ENCODE measurements at places on chromosomes 2 and 18. TPM values are rescaled to one million over a fixed set of nuclear protein-coding genes. Genes with fewer than 3 reads are reported as not detected.

- H3K4me3 ChIP-seq: no peak overlapping the region
- no peak for DNase-seq
Measured at GRCh38 chr18:13412901-13413300, 194.3 kb downstream of the LDLRAD4 start.

GRCh38 chr2:127165539-127165935 is 54.6 kb downstream of the CYP27C1 start:
- H3K36me3 ChIP-seq: no peaks in the 10 kb centered on the region
- no peak overlapping the region for H3K27ac ChIP-seq
- no peak for DNase-seq
- H3K4me1 ChIP-seq: no peaks in the 10 kb centered on the region
- no peaks in the 10 kb centered on the region for H3K27me3 ChIP-seq

- no peak for DNase-seq
- no peak overlapping the region for H3K27ac ChIP-seq
- no peaks in the 10 kb centered on the region for H3K27me3 ChIP-seq
- no peak overlapping the region for H3K4me3 ChIP-seq
- no peaks in the 10 kb centered on the region for H3K4me1 ChIP-seq
- H3K36me3 ChIP-seq: no peaks in the 10 kb centered on the region
Measured at GRCh38 chr18:10399465-10399864, 55.0 kb upstream of the APCDD1 start.

GRCh38 chr18:79945118-79946042 is 6.1 kb downstream of the SLC66A2 start:
- DNase-seq: peak; percentile 28
- H3K36me3 ChIP-seq: no peaks in the 10 kb centered on the region
- no peak overlapping the region for H3K4me3 ChIP-seq
- H3K4me1 ChIP-seq: no peaks in the 10 kb centered on the region

GRCh38 chr2:74919827-74920226 is 38.6 kb upstream of the POLE4 start:
- no peaks in the 10 kb centered on the region for H3K4me1 ChIP-seq
- no peak overlapping the region for H3K27ac ChIP-seq
- DNase-seq: peak; percentile 88

DNA sequence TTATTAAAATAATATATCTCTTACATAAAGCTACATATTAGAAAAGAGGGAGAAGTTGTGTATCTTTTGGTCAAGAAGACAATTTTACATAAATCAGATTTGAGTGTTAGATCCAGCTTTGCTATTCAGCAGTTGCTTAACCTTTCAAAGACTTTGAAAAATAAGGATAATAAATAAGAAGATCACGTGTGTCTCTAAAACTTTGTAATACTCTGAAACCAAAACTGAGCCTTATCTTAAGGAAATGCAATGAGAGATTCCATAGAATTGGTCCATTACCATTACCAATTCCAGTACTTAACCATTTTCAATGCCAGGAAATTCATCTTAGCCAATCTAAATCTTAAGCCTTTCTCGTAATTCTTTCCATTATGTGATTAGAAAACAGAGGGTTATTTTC is 89.2 kb upstream of the COL5A2 start:
- no peak for DNase-seq
- H3K4me1 ChIP-seq: no peaks in the 10 kb centered on the region
- no peaks in the 10 kb centered on the region for H3K36me3 ChIP-seq
- H3K4me3 ChIP-seq: no peak overlapping the region
- no peaks in the 10 kb centered on the region for H3K27me3 ChIP-seq
- H3K27ac ChIP-seq: no peak overlapping the region

GRCh38 chr2:150907466-150907865 is 354.2 kb downstream of the RBM43 start:
- H3K36me3 ChIP-seq: no peaks in the 10 kb centered on the region
- H3K4me1 ChIP-seq: no peaks in the 10 kb centered on the region

DNA sequence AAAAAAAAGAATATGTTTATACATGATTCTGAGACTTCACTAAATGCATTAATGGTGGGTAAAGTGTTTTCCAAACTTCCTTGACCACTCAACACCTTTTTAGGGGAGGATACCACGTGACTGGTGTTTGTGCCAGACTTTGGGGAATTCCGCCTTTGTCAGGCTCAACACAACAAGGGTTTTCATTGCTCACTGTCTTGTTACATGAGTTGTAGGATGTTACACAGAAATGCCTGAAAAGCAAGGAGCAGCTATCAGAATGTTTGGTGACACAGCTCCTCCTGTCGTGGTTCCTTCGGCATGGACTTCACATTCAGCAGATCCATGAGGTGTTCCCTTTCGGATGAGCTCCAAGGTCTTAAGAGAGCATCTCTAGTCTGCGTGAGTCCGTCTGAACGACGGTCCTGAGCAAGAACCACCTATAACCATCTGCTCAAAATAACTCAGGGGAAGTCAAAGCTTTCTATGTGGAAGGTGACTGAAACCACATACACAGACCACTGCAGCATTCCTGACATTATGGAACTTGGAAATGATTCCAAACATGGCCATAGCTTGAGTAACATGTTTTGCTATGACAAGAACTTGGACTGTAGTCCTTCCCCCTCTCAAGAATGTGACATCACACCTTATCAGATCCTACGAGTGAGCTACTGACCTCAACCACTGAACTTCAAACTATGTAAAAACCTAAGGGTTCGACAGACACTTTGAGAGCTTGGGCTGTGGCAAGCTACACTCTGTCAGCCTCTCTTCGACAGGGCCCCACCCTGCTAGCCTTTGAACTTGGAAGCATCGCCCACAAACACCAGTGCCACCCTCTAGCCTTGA is 57.5 kb downstream of the MCFD2 start:
- no peaks in the 10 kb centered on the region for H3K4me1 ChIP-seq
- no peaks in the 10 kb centered on the region for H3K27me3 ChIP-seq
- peak overlapping the region; percentile 20 for H3K27ac ChIP-seq
- DNase-seq: no peak
- H3K4me3 ChIP-seq: no peak overlapping the region

- H3K4me3 ChIP-seq: no peak overlapping the region
- H3K4me1 ChIP-seq: peaks cover 4% of the 10 kb centered on the region
- no peaks in the 10 kb centered on the region for H3K36me3 ChIP-seq
- DNase-seq: no peak
Measured at GRCh38 chr2:24360963-24361330, 611 bp upstream of the ITSN2 start.

DNA sequence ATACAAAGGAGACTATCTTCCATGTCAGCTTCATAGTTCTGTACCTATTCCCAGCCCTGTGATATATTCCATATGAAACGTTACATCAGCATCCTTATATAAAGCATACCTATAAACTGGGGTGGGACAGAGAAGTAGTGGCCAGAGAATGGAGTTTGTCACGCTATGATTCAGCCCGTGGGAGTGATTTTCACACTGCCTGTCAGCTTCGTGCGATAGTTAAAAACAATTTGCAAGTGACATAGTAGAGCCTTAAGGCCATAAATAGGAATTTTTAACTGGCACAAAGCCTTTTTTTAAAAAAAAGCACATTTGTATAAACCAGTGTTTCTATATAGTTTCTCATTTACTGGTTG is 30.2 kb downstream of the PKP4 start:
- no peaks in the 10 kb centered on the region for H3K27me3 ChIP-seq
- peaks cover 2% of the 10 kb centered on the region for H3K4me1 ChIP-seq
- H3K27ac ChIP-seq: no peak overlapping the region

GRCh38 chr2:47357483-47357882 is 45.5 kb upstream of the MSH2 start:
- no peaks in the 10 kb centered on the region for H3K36me3 ChIP-seq
- no peak for DNase-seq
- no peak overlapping the region for H3K27ac ChIP-seq
- H3K4me3 ChIP-seq: no peak overlapping the region
- peaks cover 2% of the 10 kb centered on the region for H3K4me1 ChIP-seq
- H3K27me3 ChIP-seq: no peaks in the 10 kb centered on the region

DNA sequence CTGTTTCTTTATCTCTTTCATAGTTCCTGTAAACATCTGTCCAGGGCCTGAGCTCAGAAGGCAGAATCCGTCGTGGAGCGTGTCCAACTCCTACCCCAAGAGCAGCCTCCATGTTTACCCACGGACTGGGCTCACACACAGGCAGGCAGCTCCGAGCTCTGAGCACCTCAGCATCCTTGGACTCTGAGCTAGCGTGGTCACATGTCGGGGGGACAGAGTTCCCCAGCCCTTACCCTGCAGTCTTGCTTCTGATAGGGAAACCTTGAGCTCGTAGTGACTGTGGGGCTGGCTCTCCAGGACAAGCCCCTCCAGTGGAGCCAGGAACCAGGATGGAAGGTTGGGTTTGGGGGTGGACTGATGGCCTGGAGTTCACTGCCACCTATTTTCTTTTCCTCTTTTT is 15.1 kb upstream of the ST3GAL5 start:
- H3K4me3 ChIP-seq: no peak overlapping the region
- no peak for DNase-seq
- no peaks in the 10 kb centered on the region for H3K4me1 ChIP-seq
- no peak overlapping the region for H3K27ac ChIP-seq
- no peaks in the 10 kb centered on the region for H3K27me3 ChIP-seq

GRCh38 chr18:49639643-49640391 is 78.0 kb downstream of the LIPG start:
- H3K36me3 ChIP-seq: no peaks in the 10 kb centered on the region
- no peak overlapping the region for H3K4me3 ChIP-seq
- H3K27ac ChIP-seq: no peak overlapping the region
- H3K4me1 ChIP-seq: no peaks in the 10 kb centered on the region
- DNase-seq: no peak

DNA sequence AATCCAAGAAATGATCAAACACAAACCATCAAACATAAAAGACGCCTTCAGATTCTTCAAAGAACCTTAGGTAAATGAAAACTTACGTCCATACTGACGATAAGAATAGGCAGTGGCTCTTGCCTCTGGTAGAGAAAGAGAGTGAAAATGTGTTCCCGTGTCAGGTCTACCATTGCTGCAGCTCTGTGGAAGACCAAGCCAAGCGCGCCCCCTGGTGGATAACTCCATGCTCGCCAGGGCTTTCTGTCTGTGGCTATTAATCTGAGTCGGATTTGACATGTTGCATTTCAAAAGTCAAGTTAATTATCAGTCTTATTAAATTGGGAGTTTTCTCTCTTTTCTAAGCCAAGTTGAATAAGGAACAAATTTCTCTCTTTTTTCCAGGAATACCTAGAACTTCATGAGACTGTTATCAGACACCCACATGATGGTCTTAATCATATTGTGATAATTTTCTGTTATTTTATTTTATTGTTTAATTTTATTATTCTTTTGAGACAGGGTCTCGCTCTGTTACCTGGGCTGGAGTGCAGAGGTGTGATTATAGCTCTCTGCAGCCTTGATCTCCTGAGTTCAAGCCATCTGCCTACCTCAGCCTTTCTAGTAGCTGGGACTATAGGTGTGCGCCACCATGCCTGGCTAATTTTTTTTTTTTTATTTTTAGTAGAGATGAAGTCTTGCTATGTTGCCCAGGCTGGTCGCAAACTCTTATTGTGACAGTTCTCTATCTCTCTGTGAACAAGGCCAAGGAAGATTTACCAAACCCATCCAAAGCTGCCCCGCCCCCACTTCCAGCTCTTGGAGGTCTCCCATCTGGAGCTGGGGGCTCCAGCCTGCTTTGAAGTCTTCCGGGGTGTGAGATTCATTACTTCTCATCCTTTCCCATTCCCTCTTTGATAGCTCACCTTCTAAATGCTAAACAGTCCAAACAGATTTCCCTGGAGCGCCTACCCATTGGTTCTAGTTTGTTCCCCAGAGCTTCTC is 15.8 kb upstream of the ZAP70 start:
- no peak overlapping the region for H3K4me3 ChIP-seq
- no peaks in the 10 kb centered on the region for H3K36me3 ChIP-seq
- no peaks in the 10 kb centered on the region for H3K27me3 ChIP-seq
- peak; percentile 97 for DNase-seq

DNA sequence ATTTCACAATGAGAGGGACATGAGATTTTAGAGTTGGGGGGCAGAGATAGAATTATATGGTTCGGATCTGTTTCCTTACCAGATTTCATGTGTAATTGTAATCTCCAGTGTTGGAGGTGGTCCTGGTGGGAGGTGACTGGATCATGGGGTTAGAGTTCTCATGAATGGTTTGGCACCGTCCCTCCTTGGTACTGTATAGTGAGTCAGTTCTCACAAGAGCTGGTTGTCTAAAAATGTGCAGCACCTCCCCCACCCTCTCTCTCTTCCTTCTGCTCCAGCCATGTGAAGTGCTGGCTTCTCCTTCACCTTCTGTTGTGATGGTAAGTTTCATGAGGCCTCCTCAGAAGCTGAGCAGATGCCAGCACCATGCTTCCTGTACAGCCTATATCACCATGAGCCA is 138.1 kb downstream of the SCG2 start:
- H3K27me3 ChIP-seq: no peaks in the 10 kb centered on the region
- H3K27ac ChIP-seq: no peak overlapping the region
- no peak for DNase-seq
- peaks cover 3% of the 10 kb centered on the region for H3K4me1 ChIP-seq
- no peaks in the 10 kb centered on the region for H3K36me3 ChIP-seq

- no peaks in the 10 kb centered on the region for H3K27me3 ChIP-seq
- H3K4me3 ChIP-seq: no peak within 1 kb of the TSS
- no peak for DNase-seq
Measured at GRCh38 chr2:142877216-142877838, at the start of gene KYNU. TSS of gene KYNU (plus strand) at chr2:142877664. CDS start at chr2:142885368, 7,704 bp downstream.

DNA sequence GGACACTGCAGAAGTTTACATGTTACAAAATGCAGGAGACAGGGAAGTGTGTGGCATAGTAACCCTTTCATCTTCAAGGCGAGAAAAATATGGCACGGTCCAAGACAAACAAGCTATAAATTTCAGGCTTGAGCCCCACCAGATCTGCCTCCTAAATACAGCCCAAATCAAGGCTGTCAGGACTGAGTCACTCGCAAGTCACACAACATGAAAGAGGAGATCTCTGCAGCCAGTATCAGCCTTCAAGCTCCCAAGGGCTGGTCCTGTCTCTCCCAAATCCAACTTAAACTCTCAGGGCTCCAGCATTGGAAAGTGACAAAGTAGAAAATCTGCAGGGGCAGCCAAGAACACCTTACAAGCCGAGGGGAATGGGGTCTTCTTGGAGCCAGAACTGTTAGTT is 106.3 kb upstream of the GATA6 start:
- H3K36me3 ChIP-seq: no peaks in the 10 kb centered on the region
- no peaks in the 10 kb centered on the region for H3K4me1 ChIP-seq
- no peak for DNase-seq
- H3K27me3 ChIP-seq: no peaks in the 10 kb centered on the region
- no peak overlapping the region for H3K27ac ChIP-seq

- no peak for DNase-seq
- H3K27ac ChIP-seq: peak overlapping the region; percentile 100
- H3K27me3 ChIP-seq: no peaks in the 10 kb centered on the region
- H3K4me1 ChIP-seq: peaks cover 6% of the 10 kb centered on the region
Measured at GRCh38 chr2:207531032-207531952, 1.5 kb downstream of the CREB1 start.

DNA sequence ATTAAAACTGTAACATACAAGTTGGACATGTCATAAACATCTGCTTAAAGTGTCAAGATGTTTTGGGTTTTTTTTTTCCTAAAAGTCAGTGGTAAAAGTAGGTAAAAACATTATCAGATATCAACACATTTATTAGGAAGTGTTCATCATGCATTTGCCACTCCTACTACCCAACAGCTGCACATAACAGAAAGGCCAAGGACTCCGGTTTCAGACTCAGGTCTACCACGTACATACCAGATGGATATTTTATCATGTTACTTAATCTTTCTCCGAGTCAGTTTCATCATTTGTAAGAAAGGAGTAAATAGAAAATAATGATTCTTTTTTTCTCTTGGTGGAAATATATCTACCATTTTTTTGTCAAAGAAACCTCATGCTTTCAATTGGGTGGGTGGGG is 192.3 kb downstream of the UBE2E3 start:
- no peak overlapping the region for H3K27ac ChIP-seq
- H3K27me3 ChIP-seq: no peaks in the 10 kb centered on the region

DIS3L2 gene
- 28.4 TPM for total RNA-seq

IL36RN gene
- not detected for total RNA-seq

YPEL5 gene
- 101 TPM for total RNA-seq

CPO gene
- total RNA-seq: 0.58 TPM

SIX3 gene
- not detected for total RNA-seq

CPLX4 gene
- total RNA-seq: not detected

ALLC gene
- not detected for total RNA-seq

GREB1L gene
- total RNA-seq: 5.1 TPM

HOXD13 gene
- not detected for total RNA-seq

SLC23A3 gene
- total RNA-seq: 3.5 TPM
